ENCODE measurements at places on chromosomes 13 and 19.

DNA sequence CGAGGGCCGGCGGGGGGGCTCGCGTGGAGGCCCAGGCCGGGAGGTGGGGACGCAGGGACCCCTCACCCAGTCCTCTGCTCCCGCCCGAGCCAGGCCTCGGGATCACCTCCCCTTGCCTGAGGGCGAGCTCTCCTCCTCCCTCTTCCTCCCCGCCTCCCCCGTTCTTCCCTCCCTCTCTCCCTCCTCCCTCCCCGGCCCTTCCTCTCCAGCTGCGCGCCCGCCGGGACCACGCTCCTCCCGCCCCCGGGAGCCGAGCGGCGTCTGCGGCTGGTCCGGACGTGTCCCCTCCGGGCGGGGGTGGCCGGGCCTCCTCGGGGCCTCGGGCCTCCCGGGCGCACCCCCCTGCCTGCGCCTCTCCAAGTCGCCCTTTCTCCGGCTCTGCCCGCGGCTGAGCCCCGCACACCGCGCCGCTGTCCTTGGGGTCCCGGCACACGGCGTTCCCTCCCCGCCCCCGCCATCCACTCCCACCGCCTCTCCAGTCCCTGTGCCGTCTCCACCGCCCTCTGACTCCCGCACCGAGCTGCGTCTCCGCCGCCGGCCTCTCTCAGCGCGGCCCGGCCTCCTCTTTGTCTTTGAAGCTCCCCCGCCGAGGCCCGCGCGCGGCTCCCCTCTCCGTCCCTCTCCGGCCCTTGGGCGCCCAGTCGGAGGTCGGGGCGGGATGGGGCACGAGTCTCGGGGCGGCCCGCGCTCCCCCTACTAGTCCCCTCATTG lies 5.7 kb downstream of the SOX1 start:
- H3K36me3 ChIP-seq: peaks cover 20% of the 10 kb centered on the region
- DNase-seq: no peak
- H3K4me3 ChIP-seq: no peak overlapping the region
- peaks cover 5% of the 10 kb centered on the region for H3K4me1 ChIP-seq
- H3K27ac ChIP-seq: no peak overlapping the region
- peaks cover 87% of the 10 kb centered on the region for H3K27me3 ChIP-seq

- no peak overlapping the region for H3K27ac ChIP-seq
- no peak for DNase-seq
- no peaks in the 10 kb centered on the region for H3K4me1 ChIP-seq
- no peaks in the 10 kb centered on the region for H3K27me3 ChIP-seq
- no peak overlapping the region for H3K4me3 ChIP-seq
Measured at GRCh38 chr13:111577208-111577828, 256.9 kb downstream of the TEX29 start.

DNA sequence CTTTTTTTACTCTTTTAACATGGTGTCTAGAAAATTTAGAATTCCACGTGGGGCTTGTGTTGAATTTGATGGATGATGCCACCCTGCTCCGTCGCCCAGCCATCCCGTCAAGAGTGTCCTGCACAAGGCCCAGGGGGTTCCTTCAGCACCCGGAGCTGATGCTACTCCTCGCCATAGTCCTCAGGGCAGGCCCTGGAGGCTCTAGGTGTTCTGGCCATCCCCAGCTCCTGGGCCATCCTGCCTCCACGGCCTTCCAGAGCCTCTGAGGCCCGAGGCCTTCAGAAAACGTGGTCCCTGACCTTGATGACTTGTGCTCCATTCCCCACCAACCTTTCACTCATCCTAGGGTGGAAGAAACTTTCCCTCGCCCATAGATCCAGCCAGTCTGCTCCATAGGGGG lies 3.3 kb downstream of the AKT1S1 start:
- H3K4me3 ChIP-seq: no peak overlapping the region
- peaks cover 26% of the 10 kb centered on the region for H3K4me1 ChIP-seq
- no peak overlapping the region for H3K27ac ChIP-seq
- peaks cover 2% of the 10 kb centered on the region for H3K36me3 ChIP-seq

- DNase-seq: no peak
- no peak overlapping the region for H3K4me3 ChIP-seq
- no peak overlapping the region for H3K27ac ChIP-seq
- H3K27me3 ChIP-seq: peaks cover 36% of the 10 kb centered on the region
Measured at GRCh38 chr19:54791476-54791875, 11.9 kb upstream of the KIR2DL4 start.
